ENCODE measurements at places on chromosomes 1 and 21.

DNA sequence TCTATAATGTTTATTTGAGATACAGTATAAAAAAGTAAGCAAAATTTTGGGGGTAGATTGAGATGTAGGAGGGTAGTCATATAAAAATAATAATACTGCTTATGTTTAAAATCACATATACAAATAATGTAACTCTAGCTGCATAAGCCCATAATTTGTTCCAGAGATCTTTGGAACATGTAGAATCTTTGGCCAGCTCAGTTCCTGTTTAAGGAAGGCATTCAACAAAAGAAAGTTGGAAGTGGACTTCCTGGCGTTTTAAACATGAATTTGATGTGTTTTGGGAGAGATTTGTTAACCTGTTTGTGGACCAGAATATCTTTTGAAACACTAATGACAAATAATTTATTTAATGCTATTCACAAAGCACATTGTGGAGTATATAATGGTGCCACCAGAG, 27.7 kb downstream of the GIPC2 start:
- no peak overlapping the region for H3K27ac ChIP-seq
- no peaks in the 10 kb centered on the region for H3K27me3 ChIP-seq
- peaks cover 35% of the 10 kb centered on the region for H3K4me1 ChIP-seq
- H3K36me3 ChIP-seq: no peaks in the 10 kb centered on the region

DNA sequence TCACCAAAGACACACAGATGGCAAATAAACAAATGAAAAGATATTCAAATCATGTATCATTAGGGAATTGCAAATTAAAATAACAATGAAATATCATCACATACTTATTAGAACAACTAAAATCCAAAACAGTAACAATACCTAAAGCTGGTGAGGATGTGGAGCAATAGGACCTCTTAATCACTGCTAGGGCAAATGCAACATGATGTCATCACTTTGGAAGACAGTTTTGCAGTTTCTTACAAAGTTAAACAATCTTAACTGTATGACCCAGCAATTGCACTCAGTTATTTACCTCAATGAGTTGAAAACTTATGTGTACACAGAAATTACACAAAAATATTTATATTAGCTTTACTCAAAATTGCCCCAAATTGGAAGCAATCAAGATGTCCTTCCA, 47.3 kb downstream of the SELENOF start:
- H3K36me3 ChIP-seq: no peaks in the 10 kb centered on the region
- no peak for ATAC-seq
- no peak overlapping the region for H3K27ac ChIP-seq
- H3K4me1 ChIP-seq: no peaks in the 10 kb centered on the region
- no peak overlapping the region for H3K4me3 ChIP-seq
- no peaks in the 10 kb centered on the region for H3K27me3 ChIP-seq

DNA sequence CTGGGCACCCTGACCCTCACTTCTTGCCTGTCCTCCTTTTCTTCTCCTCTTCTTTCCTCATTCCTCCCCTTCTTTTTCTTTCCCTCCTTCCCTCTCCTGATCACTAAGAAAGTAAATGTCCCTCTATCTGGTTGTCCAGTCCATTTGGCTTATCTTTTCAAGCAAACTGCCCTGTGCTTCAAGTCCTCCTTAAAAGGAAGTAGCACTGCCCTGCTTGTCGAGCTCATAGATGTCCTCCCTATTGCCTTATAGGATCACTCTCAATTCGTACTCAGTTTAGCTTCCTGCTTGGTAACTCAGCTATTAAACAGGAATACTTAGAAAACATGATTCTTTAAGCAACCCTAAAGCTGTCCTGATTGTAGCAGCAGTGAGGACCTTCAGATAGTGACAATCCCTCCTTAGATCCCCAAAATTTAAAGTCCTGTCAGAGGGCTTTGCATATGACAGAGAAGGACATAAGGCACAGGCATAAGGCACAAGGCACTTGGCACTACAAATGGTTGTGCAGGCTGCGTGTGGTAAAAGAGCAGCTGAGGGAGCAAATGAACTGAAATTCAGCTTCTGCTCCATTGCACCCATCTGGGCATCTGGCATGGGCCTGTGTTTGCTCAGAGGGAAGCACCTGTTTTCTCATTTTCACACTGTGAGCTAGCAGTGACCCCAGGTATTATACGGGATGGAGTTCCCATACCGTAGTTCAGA, 26.1 kb upstream of the SLAMF6 start:
- no peak overlapping the region for H3K27ac ChIP-seq
- no peak overlapping the region for H3K4me3 ChIP-seq
- ATAC-seq: no peak
- no peaks in the 10 kb centered on the region for H3K4me1 ChIP-seq

- no peaks in the 10 kb centered on the region for H3K4me1 ChIP-seq
- no peak overlapping the region for H3K4me3 ChIP-seq
- H3K27me3 ChIP-seq: peaks cover 8% of the 10 kb centered on the region
- no peaks in the 10 kb centered on the region for H3K36me3 ChIP-seq
Measured at GRCh38 chr1:51175278-51175677, 60.8 kb upstream of the RNF11 start.

DNA sequence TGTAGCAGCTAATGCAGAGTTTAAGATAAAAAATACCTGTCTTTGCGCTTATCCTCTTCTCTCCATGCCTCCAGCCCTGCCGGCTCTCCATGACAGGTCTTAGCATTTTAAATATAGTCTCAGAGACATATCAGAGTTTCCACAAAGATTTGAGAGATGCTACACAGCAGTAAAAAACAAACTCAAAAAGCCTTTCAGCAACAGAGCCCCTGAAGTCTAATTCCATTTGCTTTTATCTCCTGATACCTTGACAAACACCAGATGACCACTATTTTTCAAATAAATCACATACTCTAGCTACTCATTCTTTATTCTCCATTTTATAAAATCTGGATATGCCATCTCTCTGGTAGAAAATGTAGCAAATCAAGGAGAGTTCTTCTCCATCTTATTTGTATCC, 79.5 kb upstream of the LRRC53 start:
- H3K27ac ChIP-seq: no peak overlapping the region
- no peak for ATAC-seq
- no peak overlapping the region for H3K4me3 ChIP-seq
- H3K36me3 ChIP-seq: no peaks in the 10 kb centered on the region
- H3K27me3 ChIP-seq: no peaks in the 10 kb centered on the region
- H3K4me1 ChIP-seq: no peaks in the 10 kb centered on the region

- no peak overlapping the region for H3K27ac ChIP-seq
- H3K4me3 ChIP-seq: no peak overlapping the region
- no peaks in the 10 kb centered on the region for H3K36me3 ChIP-seq
- no peak for ATAC-seq
Measured at GRCh38 chr1:1179983-1180861, 6.5 kb downstream of the TTLL10 start.

DNA sequence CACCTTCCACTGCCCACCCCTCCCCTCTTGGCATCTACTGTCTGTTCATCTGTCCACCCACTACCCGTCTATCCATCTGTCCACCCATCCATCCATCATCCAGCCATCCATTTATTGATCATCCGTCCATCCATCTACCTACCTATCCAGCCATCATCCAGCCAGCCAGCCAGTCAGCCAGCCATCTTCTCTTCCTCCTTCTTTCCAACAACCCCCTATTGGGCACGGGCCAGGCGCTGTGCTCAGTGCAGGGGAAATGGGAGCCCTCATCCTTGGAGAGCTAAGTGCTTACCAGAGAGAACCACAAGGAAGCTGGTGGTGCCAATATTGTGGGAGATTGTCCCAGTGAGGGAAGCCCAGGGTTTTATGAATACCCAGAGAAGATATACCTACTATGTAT, 51.7 kb upstream of the TMEM51 start:
- peaks cover 59% of the 10 kb centered on the region for H3K27me3 ChIP-seq
- no peaks in the 10 kb centered on the region for H3K4me1 ChIP-seq
- no peak overlapping the region for H3K4me3 ChIP-seq
- H3K36me3 ChIP-seq: no peaks in the 10 kb centered on the region
- no peak for ATAC-seq
- no peak overlapping the region for H3K27ac ChIP-seq

- peaks cover 14% of the 10 kb centered on the region for H3K4me1 ChIP-seq
- H3K4me3 ChIP-seq: no peak overlapping the region
- ATAC-seq: no peak
- H3K27ac ChIP-seq: no peak overlapping the region
- no peaks in the 10 kb centered on the region for H3K27me3 ChIP-seq
Measured at GRCh38 chr1:161111527-161111926, 6.3 kb downstream of the PFDN2 start.

GRCh38 chr21:8989721-8990325, 1531.6 kb upstream of the TPTE start:
- no peak overlapping the region for H3K27ac ChIP-seq
- peaks cover 57% of the 10 kb centered on the region for H3K27me3 ChIP-seq
- peak; percentile 5 for ATAC-seq
- peaks cover 7% of the 10 kb centered on the region for H3K36me3 ChIP-seq
- no peak overlapping the region for H3K4me3 ChIP-seq

- peaks cover 6% of the 10 kb centered on the region for H3K27me3 ChIP-seq
- no peak overlapping the region for H3K27ac ChIP-seq
- no peaks in the 10 kb centered on the region for H3K36me3 ChIP-seq
Measured at GRCh38 chr1:51320967-51321923, 9.1 kb downstream of the TTC39A start.

DNA sequence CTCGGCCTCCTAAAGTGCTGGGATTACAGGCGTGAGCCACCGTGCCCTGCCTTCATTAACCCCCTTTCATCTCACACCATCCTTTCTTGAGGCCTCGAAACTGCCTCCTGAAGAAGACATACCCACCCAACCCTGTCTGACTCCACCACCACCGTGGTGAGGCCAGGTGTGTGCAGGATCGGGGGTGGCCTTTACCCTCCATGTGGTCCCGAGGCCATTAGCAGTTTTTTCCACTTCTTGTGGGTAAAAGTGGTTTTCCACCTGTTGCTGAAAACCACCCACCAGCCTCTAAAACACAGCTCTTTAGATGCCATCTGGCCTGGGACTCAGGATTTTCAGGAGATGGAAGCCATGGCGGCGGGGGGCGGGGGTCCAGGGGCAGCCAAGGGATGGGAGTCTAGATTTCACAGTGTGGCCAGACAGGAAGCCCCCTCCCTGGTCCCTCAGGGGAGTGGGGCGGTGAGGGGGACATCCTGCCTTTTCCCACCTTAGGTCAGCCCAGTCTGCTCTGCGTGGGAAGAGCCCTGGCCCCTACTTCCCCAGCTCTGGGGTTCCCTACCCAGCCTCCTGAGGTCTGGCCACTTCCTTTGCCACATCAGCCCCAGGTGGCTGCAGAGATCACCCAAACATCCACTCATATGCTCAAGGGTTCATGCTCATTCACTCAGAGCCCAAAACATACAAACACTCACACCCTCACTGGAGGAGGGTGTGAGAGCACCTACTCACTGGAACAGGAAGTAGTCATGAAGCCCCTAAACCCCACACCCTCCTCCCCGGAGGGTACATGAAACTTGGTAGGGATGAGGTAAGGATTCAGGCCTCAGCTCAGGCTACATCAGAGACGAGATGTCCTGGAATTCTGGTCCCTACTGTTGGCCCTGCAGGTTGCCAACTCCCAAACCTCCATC, 2.3 kb downstream of the FGR start:
- peaks cover 30% of the 10 kb centered on the region for H3K27me3 ChIP-seq
- peak overlapping the region; percentile 71 for H3K27ac ChIP-seq
- no peaks in the 10 kb centered on the region for H3K36me3 ChIP-seq

- peaks cover 24% of the 10 kb centered on the region for H3K27me3 ChIP-seq
- no peak for ATAC-seq
- no peaks in the 10 kb centered on the region for H3K36me3 ChIP-seq
- peaks cover under 1% of the 10 kb centered on the region for H3K4me1 ChIP-seq
- no peak overlapping the region for H3K4me3 ChIP-seq
- H3K27ac ChIP-seq: no peak overlapping the region
Measured at GRCh38 chr1:22745669-22746585, 35.3 kb downstream of the EPHB2 start.

GRCh38 chr1:218347723-218348627, 2.8 kb downstream of the TGFB2 start:
- no peak for ATAC-seq
- no peaks in the 10 kb centered on the region for H3K27me3 ChIP-seq
- peak overlapping the region; percentile 77 for H3K4me3 ChIP-seq
- peaks cover 3% of the 10 kb centered on the region for H3K4me1 ChIP-seq

DNA sequence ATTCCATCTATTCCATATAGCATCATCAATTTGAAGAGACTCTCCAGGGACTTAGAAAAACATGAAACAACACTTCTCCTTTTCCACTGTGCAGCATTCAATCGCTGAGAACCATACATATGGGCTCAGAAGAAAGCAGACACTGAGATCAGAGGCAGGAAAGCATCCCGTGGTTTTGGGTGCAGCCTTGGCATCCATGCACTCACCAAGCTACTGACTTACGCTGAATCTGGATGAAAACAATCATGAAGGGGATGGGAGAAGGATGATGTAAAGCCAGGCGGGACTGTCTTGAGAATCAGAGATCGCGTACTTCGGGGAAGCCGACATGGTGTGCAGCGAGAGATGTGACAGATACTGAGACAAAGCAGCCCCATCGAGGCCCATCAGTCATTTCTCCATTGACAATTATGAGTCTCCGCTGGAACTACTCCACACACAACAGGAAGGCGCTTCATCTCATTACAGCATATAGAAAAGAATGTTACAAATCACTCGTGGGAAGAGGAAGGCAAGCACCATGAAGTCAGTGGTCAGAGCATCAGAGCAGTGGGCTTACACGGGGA, 2.3 kb upstream of the TIAM1 start:
- ATAC-seq: no peak
- H3K27me3 ChIP-seq: peaks cover 48% of the 10 kb centered on the region
- peaks cover 12% of the 10 kb centered on the region for H3K4me1 ChIP-seq
- no peak overlapping the region for H3K27ac ChIP-seq
- H3K36me3 ChIP-seq: no peaks in the 10 kb centered on the region
- no peak overlapping the region for H3K4me3 ChIP-seq

DNA sequence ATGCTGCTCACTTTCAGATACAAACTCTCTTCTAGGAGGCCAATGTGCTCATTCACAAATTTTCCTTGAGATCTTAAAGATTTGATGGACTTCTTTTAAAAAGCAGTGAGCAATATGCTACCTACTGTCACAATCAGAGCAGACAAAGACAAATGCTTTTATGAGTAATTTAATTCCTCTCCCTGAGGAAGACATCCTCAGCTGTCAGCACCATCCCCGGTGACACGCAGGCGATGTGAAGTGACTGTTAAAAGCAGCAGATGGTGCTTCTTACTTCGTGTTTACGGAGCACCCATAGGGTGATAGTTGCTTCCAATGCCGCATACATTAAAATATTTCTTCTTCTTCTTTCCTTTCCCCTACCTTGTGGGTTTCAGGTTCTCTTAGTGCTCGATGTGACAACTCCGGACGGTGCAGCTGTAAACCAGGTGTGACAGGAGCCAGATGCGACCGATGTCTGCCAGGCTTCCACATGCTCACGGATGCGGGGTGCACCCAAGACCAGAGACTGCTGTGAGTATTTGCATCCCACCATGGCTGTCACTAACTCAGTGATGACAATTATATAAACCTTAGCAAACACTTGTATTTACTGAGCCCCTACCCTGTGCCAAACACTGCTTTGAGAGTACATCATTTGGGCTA, 29.1 kb downstream of the LAMC2 start:
- H3K4me3 ChIP-seq: no peak overlapping the region
- no peaks in the 10 kb centered on the region for H3K4me1 ChIP-seq
- H3K27me3 ChIP-seq: no peaks in the 10 kb centered on the region
- no peak overlapping the region for H3K27ac ChIP-seq
- ATAC-seq: no peak
